ENCODE measurements at places on chromosomes 6 and 20. TPM values are rescaled to one million over a fixed set of nuclear protein-coding genes. Genes with fewer than 3 reads are reported as not detected.

Gene NKX2-4
- total RNA-seq: not detected

Gene HCK
- 27.4 TPM for total RNA-seq

Gene GINM1
- 54.7 TPM for total RNA-seq

Gene SLA2
- 0.64 TPM for total RNA-seq

DNA sequence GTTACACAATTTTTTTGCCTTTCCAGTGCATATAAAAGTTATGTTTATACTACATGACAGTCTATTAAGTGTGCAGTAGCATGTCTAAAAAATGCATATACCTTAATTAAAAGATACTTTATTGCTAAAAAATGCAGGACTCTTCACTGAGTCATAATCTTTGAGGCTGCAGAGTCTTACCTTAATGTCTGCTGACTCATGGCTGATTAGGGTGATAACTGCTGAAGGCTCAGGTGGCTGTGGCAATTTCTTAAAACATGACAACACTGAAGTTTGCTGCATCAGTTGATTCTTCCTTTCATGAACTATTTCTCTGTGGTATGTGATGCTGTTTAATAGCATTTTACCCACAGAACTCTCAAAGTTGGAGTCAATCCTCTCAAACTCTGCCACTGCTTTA, 19.1 kb downstream of the ZSCAN23 start:
- no peak for DNase-seq

- peak; percentile 60 for DNase-seq
Measured at GRCh38 chr20:62628691-62629090, 13.6 kb upstream of the SLCO4A1 start.

DNA sequence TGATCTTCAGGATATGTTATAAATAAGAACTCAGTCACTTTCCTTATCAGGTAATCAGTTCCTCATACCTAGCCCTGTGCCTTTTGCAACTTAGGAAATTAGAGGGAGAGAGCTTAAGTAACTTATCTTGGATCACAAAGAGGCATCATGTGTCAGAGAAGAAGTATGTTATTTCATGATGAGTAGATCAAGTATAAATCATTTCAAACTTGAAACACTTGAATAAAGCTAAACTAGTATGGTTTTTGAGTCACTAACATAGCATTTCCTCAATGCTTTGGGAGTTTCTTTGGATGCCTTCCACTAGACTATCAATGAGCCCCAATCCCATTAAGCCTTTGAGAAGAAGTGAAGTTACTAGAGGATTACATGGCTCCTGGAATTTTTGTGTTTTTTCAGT, 102.6 kb upstream of the TNFAIP3 start:
- no peak for DNase-seq

All from breast epithelium (tissue), 4 donors.